ENCODE measurements at places on chromosomes 7 and 10.

- no peaks in the 10 kb centered on the region for H3K4me1 ChIP-seq
- H3K36me3 ChIP-seq, result no peaks in the 10 kb centered on the region
- no peak overlapping the region for H3K27ac ChIP-seq
- H3K27me3 ChIP-seq, result no peaks in the 10 kb centered on the region
- H3K4me3 ChIP-seq, result no peak overlapping the region
These were observed 703.5 kb upstream of the SEMA3D start for GRCh38 chr7:85890244-85890811.

GRCh38 chr7:106720641-106721040, 59.7 kb upstream of the CCDC71L start:
- H3K4me3 ChIP-seq, result no peak overlapping the region
- H3K4me1 ChIP-seq, result peaks cover 21% of the 10 kb centered on the region
- no peak for DNase-seq

DNA sequence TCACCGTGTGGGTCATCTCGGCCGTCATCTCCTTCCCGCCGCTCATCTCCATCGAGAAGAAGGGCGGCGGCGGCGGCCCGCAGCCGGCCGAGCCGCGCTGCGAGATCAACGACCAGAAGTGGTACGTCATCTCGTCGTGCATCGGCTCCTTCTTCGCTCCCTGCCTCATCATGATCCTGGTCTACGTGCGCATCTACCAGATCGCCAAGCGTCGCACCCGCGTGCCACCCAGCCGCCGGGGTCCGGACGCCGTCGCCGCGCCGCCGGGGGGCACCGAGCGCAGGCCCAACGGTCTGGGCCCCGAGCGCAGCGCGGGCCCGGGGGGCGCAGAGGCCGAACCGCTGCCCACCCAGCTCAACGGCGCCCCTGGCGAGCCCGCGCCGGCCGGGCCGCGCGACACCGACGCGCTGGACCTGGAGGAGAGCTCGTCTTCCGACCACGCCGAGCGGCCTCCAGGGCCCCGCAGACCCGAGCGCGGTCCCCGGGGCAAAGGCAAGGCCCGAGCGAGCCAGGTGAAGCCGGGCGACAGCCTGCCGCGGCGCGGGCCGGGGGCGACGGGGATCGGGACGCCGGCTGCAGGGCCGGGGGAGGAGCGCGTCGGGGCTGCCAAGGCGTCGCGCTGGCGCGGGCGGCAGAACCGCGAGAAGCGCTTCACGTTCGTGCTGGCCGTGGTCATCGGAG, 1.8 kb downstream of the ADRA2A start:
- DNase-seq, result no peak
- peaks cover 16% of the 10 kb centered on the region for H3K4me1 ChIP-seq

GRCh38 chr7:84949067-84949466, 237.8 kb downstream of the SEMA3D start:
- no peak overlapping the region for H3K4me3 ChIP-seq
- H3K4me1 ChIP-seq, result no peaks in the 10 kb centered on the region
- peak; percentile 11 for DNase-seq
- no peaks in the 10 kb centered on the region for H3K27me3 ChIP-seq
- no peaks in the 10 kb centered on the region for H3K36me3 ChIP-seq

DNA sequence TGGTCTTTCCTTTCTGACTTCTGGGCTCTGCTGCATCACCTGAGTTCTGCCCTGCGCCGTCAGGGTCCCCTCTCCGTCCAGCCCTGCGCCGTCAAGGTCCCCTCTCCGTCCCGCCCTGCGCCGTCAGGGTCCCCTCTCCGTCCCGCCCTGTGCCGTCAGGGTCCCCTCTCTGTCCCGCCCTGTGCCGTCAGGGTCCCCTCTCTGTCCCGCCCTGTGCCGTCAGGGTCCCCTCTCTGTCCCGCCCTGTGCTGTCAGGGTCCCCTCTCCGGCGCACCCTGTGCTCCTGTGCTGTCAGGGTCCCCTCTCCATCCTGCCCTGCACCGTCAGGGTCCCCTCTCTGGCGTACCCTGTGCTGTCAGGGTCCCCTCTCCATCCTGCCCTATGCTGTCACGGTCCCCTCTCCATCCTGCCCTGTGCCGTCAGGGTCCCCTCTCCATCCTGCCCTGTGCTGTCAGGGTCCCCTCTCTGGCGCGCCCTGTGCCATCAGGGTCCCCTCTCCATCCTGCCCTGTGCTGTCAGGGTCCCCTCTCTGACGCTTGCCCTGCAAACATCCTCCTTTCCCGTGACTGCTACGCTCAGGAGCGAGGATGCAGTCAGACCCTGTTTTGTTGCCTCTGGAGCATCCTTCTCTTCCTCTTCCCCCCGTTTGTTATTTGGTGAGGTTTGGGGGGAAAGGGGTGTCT, 66.4 kb downstream of the INPP5A start:
- H3K27me3 ChIP-seq, result no peaks in the 10 kb centered on the region
- DNase-seq, result no peak
- no peak overlapping the region for H3K4me3 ChIP-seq

- peaks cover 4% of the 10 kb centered on the region for H3K27me3 ChIP-seq
- peak; percentile 27 for DNase-seq
- no peaks in the 10 kb centered on the region for H3K36me3 ChIP-seq
- H3K4me1 ChIP-seq, result peaks cover 27% of the 10 kb centered on the region
These were observed 56.0 kb downstream of the LGI1 start for GRCh38 chr10:93813507-93814465.

- no peak overlapping the region for H3K27ac ChIP-seq
- peaks cover 53% of the 10 kb centered on the region for H3K27me3 ChIP-seq
- no peak overlapping the region for H3K4me3 ChIP-seq
- no peaks in the 10 kb centered on the region for H3K4me1 ChIP-seq
These were observed 9.0 kb upstream of the EBF3 start for GRCh38 chr10:129972966-129973673.

DNA sequence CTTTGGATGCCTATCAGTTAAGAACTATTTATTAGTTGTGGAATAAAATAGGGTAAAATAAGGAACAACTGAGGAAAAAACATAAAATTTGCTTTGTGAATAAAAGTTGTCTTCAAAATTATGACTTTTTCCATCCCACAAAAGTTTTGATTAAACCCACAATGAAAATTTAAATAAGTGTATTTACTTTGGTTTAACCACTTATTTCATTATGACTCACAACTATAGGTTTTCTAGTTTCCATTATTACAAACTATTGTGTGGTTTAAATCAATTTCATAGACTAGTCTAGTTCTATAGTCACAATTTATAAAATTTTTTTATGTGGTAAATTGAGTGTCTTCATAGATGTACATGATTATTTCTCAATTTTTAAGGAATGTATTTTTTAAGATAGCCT, 116.6 kb downstream of the EGFR start:
- DNase-seq, result no peak
- no peaks in the 10 kb centered on the region for H3K27me3 ChIP-seq
- peak overlapping the region; percentile 100 for H3K27ac ChIP-seq
- H3K36me3 ChIP-seq, result peaks cover 3% of the 10 kb centered on the region
- no peak overlapping the region for H3K4me3 ChIP-seq

- no peaks in the 10 kb centered on the region for H3K4me1 ChIP-seq
- H3K27ac ChIP-seq, result no peak overlapping the region
- peaks cover 8% of the 10 kb centered on the region for H3K27me3 ChIP-seq
These were observed 44.1 kb downstream of the ANTXRL start for GRCh38 chr10:46330894-46331293.

GRCh38 chr10:108362296-108362695, 1197.8 kb upstream of the SORCS1 start:
- H3K36me3 ChIP-seq, result no peaks in the 10 kb centered on the region
- peaks cover 7% of the 10 kb centered on the region for H3K4me1 ChIP-seq
- no peaks in the 10 kb centered on the region for H3K27me3 ChIP-seq
- no peak for DNase-seq

DNA sequence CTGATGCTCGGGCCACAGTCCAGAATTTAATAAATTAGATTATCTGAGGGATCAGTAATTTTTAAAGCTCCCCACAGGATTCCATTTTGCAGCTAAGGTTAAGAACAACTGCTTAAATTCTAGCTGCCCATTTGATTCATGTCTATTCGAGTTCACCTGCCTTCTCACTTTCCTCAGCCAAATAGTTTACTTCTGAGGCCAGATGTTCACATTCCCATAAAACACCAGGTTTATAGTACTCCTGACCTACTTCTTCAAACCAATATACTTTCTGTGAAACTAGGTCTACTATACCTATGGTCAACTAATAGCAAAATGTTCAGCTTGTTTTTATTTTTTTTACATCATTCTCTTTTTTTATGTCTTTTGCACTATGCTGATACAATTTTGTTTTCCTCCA, 86.3 kb downstream of the GPR158 start:
- H3K27me3 ChIP-seq, result no peaks in the 10 kb centered on the region
- no peak overlapping the region for H3K4me3 ChIP-seq
- no peak overlapping the region for H3K27ac ChIP-seq
- no peak for DNase-seq
- H3K4me1 ChIP-seq, result no peaks in the 10 kb centered on the region

GRCh38 chr10:24722131-24722675, 1.5 kb downstream of the ARHGAP21 start:
- peaks cover 40% of the 10 kb centered on the region for H3K4me1 ChIP-seq
- H3K27ac ChIP-seq, result peak overlapping the region; percentile 90
- H3K27me3 ChIP-seq, result no peaks in the 10 kb centered on the region
- no peaks in the 10 kb centered on the region for H3K36me3 ChIP-seq

GRCh38 chr7:98049034-98049433, 57.6 kb upstream of the LMTK2 start:
- no peaks in the 10 kb centered on the region for H3K4me1 ChIP-seq
- no peak for DNase-seq
- no peak overlapping the region for H3K27ac ChIP-seq
- H3K4me3 ChIP-seq, result no peak overlapping the region

DNA sequence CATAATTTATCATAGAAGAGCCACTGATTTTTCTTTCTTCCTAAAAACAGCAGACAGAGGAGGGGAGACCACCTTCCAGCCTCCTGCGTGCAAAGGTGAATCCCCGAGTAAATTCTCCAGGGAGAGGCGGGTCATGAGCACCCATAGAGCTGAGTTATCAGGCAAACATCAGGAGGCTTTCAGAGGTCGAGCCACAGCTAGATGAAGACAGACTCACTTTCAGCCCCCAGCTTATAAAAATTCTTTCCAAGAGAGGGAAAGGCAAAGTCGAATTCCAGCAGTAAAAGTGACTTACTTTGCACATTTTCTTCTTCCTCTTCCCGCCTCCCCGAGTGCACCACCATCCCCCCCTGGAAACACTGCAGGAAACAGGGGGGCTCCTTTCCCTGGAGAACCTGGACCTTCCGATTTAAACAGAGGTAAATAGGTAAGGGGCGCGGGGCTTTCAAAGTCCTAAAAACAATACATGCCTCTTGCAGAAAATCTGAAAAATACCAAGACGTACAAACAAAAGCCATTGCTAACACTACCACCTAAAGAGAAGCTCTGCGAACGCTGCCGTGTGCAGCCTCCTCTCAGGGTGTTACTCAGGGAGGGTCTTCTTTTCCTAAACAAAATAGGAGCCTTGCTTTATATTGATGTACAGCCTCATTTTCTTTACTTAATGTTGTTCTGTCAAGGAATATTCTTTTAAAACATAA, 163.8 kb downstream of the SVIL start:
- H3K36me3 ChIP-seq, result peaks cover 22% of the 10 kb centered on the region
- no peak overlapping the region for H3K4me3 ChIP-seq
- no peaks in the 10 kb centered on the region for H3K27me3 ChIP-seq
- no peak for DNase-seq
- peaks cover 26% of the 10 kb centered on the region for H3K4me1 ChIP-seq

- H3K36me3 ChIP-seq, result no peaks in the 10 kb centered on the region
- peak overlapping the region; percentile 69 for H3K27ac ChIP-seq
- no peaks in the 10 kb centered on the region for H3K27me3 ChIP-seq
- H3K4me1 ChIP-seq, result peaks cover 45% of the 10 kb centered on the region
- no peak overlapping the region for H3K4me3 ChIP-seq
- peak; percentile 96 for DNase-seq
These were observed 70.4 kb downstream of the CUBN start for GRCh38 chr10:17059197-17059688.

DNA sequence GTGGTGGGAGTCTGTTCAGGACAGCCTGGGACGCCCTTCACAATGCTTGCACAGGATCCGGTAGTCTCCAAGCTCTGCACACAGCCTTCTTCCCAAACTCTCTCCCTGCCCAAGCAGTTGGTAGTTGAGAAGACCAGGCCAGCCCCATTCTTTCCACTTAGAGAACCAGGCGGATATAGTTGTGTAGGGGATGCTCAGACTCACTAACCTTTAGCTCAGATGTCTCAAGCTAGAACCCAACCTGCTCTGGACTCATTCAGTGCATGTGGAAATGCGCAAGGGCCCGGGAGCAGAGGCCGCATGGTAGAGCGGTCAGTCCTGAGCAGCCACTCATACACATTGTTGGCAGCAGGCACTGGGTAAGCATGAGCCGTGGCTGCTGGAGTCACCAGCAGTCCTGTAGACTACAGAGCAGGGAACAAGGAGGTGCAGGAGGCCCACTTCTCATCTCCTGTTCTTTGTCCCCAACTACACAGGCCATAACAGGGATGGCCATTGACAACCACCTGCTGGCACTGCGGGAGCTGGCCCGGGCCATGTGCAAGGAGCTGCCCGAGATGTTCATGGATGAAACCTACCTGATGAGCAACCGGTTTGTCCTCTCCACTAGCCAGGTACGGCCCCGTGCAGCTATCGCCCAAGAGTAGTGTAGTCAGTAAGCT, 17.2 kb upstream of the C10orf53 start:
- H3K36me3 ChIP-seq, result no peaks in the 10 kb centered on the region
- H3K4me1 ChIP-seq, result no peaks in the 10 kb centered on the region
- no peak for DNase-seq
- H3K27me3 ChIP-seq, result peaks cover 2% of the 10 kb centered on the region
- no peak overlapping the region for H3K4me3 ChIP-seq

DNA sequence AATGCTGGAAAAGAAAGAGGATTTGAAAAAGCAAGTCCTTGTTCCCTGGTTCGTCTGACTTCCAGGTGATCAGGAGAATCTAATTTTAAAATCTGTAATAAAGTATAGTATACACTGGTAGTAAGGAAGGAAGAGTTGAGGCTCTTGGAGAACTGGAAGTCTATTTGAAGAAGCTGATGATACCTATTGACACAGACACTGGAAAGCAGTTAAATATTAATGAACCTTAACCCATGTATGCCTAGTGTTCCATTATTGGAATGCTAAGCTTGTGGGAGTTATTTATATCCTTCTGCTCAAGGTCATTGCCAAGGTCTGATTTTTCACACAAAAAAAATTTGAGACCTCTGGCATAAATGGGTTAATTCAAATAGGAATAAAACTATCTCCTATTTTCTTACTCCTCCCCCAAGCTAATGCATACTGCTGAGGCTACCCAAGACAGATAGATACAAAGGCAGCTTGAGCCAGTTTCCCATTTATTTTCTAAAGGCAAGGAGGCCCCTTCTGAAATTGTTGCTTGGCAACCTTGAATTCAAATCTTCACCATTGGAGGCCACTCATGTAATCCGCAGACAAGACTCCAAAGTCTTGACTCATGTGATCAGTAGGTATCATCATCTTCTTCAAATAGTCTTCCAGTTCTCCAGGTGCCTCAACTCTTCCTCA, 110.2 kb downstream of the FZD1 start:
- H3K27me3 ChIP-seq, result no peaks in the 10 kb centered on the region
- DNase-seq, result no peak
- no peak overlapping the region for H3K27ac ChIP-seq
- no peaks in the 10 kb centered on the region for H3K4me1 ChIP-seq
- no peak overlapping the region for H3K4me3 ChIP-seq
- H3K36me3 ChIP-seq, result no peaks in the 10 kb centered on the region

- no peak for DNase-seq
- H3K36me3 ChIP-seq, result peaks cover 6% of the 10 kb centered on the region
- no peak overlapping the region for H3K4me3 ChIP-seq
- H3K27ac ChIP-seq, result no peak overlapping the region
These were observed 40.7 kb upstream of the FMC1 start for GRCh38 chr7:139300390-139300789.

- no peak for DNase-seq
- H3K27ac ChIP-seq, result no peak overlapping the region
- H3K27me3 ChIP-seq, result no peaks in the 10 kb centered on the region
- H3K4me3 ChIP-seq, result no peak overlapping the region
- H3K36me3 ChIP-seq, result no peaks in the 10 kb centered on the region
- no peaks in the 10 kb centered on the region for H3K4me1 ChIP-seq
These were observed 239.9 kb downstream of the ADRA2A start for GRCh38 chr10:111316722-111317212.
